Spinal cord (tissue), 10 donors: ENCODE measurements at places on chromosomes 13 and 19.

DNA sequence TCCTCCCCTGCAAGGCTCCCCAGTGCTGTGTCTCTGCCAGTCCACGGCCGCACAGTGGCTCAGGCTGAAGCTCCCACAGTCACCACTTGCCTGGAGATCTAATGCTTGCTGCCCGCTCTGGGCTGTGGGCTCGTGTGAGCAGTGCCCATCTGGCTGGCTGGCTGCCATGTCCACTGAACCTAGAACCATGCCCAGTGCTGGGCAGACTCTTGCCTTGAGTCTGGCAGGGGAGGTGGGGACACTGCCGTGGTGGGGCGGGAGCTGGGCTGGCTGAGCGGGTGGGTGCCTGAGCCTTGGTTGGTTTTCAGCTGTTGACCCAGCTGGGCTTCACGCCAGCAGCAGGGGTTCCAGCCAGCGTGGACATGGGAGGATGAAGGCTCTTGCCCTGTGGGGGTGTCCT is 52.3 kb downstream of the CRTC1 start:
- DNase-seq = no peak

DNA sequence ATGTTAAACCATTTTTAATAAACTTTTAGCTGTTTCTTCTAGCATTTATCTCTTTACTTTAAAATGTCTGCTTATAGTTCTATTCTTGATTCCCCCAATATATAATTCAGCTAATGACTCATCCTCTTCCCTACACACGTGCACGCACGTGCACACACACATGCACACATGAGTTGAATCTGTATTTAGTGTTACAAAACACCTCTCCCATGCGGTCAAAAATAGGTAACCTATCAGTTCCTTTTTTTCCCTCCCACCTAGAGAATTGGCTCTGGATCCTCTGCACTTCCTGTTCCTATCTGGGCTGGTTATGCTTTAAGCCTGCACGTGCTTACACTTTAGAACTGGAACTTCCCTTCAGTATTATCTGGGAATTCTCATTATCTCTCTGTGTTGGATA is 144.1 kb downstream of the PAN3 start:
- DNase-seq = no peak

- DNase-seq = no peak
Measured at GRCh38 chr13:110340812-110341444, 33.8 kb downstream of the COL4A2 start.

GRCh38 chr19:19034204-19034624 is 811 bp downstream of the ARMC6 start:
- peak; percentile 59 for DNase-seq

DNA sequence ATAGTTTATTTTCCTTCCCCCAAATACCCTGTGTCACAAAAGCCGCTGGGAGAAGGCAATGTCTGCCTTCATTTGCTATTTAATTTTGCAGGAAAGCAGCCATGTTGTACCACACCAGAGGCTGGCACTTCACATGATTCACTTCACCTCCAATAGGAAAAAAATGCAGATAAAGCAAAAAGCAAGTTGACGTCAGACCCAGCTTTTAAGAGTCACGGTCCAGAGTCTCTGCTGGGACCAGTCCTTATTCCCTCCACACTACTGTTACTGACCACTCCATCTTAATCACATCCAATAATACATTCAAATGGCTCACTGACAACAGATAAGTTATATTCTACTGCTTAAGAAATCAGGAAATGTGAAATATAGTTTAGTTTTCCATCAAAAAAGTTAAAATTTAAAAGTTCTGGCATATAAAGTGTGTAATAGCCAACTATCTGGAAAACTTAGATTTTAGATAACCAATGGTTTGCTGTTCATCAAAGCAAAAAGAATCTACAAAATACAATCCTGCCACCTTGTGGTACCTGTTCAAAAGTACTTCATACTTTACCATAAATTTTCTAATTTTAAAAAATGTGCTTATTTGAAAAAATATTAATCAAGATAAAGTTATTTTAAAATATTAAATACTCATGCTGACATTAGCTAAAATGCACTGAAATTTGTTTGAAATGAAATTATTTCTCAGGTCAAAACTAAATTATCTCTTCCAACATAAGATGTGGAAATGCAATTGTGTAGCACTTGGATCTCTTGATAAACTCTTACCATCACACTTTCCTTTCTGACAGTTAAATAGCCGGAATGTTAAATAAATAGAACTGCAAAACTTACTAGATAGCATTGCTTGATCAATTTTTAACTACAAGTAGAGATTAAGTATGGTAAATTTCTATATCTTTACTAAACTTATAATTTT is 97.3 kb downstream of the SERP2 start:
- DNase-seq = peak; percentile 5

GRCh38 chr13:33919120-33919519 is 101.2 kb downstream of the RFC3 start:
- no peak for DNase-seq

- no peak for DNase-seq
Measured at GRCh38 chr13:43132911-43133310, 109.5 kb downstream of the DNAJC15 start.

DNA sequence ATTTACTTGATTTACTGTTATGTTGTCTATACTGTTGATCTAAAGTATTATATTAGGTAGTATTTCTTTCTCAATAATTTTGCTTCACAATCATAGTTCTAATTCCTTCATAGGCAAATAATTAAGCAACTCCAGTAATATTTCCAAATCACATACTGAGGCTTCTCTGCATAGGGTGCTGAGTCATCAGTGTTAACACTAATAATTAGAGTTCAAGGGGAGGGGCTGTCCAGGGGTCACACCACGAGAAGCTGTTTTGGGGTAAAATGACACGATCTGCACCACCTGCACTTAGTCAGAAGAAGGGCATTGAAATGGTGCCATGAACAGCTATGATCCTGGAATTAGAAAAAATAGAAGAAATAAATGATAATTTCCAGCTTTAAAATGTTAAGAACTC is 1230.9 kb upstream of the SLC10A2 start:
- no peak for DNase-seq

DNA sequence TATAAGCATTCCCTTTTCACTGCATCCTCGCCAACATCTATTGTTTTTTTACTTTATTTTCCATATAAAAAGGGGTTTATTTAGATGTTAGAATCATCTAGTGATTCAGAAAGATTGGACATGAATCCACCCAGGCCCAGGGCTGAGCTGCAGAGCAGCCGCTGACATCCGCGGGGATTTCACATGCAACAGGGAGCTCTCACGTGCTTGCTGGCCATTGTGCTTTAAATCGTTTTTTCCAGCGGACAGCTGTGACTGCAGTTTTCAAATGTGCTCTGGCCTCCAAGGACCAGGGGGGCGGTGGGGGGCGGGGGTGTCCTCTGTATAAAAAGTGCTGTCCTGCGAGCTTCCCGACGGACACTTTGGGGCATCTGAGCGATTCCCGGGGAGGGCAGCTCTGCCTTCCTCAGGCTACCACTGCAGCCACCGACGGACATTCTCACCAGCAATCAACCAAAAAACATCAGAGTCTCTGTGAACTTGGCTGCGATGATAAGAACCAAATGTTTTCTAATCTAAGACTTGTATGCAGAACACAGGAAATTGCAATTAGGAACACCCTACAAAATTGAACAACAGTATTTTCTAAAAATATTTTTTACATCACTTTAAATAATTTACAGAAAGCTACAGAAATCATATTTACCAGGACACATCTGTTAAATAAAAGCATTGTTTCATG is 12.6 kb downstream of the RB1 start:
- DNase-seq = peak; percentile 34

- DNase-seq = no peak
Measured at GRCh38 chr19:48696353-48697010, 711 bp downstream of the FUT2 start.

- no peak for DNase-seq
Measured at GRCh38 chr19:42088471-42089190, 12.7 kb downstream of the ZNF574 start.
